ENCODE measurements at places on chromosomes 4 and X. TPM values are rescaled to one million over a fixed set of nuclear protein-coding genes. Genes with fewer than 3 reads are reported as not detected.

- no peak for DNase-seq
These were observed 680.0 kb downstream of the TRIML1 start for GRCh38 chr4:188819233-188819632.

DNA sequence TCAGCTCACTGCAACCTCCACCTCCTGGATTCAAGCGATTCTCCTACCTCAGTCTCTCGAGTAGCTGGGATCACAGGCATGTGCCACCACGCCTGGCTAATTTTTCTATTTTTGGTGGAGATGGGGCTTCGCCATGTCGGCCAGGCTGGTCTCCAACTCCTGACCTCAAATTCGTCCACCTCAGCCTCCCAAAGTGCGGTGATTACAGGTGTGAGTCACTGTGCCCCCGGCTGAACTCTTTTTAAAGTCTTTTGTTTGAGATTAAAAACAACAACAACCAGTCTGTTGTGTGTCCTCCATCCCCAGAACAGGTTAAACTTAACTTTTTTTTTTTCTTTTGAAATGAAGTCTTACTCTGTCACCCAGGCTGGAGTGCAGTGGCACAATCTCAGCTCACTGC lies 36.3 kb upstream of the RBPJ start:
- DNase-seq = no peak

DNA sequence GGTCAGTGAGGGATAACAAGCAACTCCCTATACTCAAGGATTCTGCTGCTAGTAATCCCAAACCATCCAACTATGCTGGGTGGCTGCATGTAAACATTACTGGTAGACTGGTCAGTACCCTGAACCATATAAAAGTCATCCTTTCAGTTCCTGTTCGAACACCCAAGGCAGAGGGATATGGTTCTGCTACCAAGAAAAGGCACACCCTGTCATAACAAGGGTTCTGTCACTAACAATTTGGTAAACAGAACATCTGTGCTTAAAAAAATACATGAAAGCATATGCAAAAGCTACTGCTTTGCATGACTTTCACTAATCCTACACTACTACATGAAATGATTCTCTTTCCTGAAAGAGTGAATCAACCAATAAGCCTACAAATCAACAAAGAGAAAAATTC lies 76.8 kb upstream of the MCF2 start:
- no peak for DNase-seq

GRCh38 chrX:11341274-11342201 lies 48.3 kb downstream of the AMELX start:
- no peak for DNase-seq

GRCh38 chrX:40853004-40853815 lies 117.9 kb upstream of the MED14 start:
- no peak for DNase-seq

DNA sequence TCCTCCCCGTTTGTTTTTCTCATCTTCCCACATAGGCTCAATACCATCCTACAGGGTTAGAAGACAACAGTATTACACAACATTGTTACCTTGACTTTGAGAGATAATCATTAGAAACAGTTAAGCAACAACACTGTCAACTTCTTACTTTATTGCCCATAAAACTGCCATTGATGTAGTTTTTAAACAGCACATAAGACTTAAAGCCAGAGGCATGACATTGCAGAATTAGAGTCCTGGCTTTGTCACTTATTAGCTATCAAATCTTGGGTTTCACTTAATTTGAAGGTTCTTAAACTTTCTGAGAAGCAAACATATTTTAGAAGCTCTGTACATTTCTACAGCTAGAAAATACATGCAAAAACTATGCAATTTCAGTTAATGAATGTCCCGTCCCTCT lies 41.8 kb downstream of the EIF4E start:
- no peak for DNase-seq

DNA sequence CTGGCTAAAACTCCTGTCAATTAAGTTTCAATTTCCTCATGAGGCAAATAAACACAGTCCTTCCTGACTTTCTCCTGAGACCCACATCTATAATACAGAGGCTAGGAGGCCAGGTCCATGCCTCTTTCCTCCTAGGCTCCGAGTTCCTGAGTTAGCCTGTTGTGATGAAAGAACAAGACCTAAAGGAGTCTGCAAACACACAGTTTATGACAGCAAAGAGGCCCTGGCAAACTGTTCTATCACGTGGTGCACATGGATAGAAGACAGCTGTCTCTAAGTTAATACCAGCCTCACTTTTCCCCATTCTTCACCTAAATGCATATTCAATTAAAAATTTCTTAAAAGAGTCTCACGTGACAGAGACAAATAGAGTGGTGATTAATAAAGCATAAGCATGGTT lies 145.2 kb downstream of the TET2 start:
- DNase-seq = no peak

The CNKSR2 gene
- 6.6 TPM for total RNA-seq

Measured in activated naive CD4-positive, alpha-beta T cell treated with anti-CD3 and anti-CD28 coated beads for 36 hours (primary cell).